ENCODE measurements at places on chromosomes 1 and 21.
A peak's percentile ranks its signal among the peaks of the same experiment; 100 is the strongest.

GRCh38 chr1:33367485-33368405, 46.8 kb upstream of the A3GALT2 start:
- DNase-seq: peak; percentile 88

- no peak for DNase-seq
Measured at GRCh38 chr1:241308011-241308410, 49.0 kb downstream of the RGS7 start.

GRCh38 chr21:32330784-32331311, 32.2 kb downstream of the MRAP start:
- no peak for DNase-seq

- no peak for DNase-seq
Measured at GRCh38 chr21:19122356-19122755, 718.8 kb upstream of the TMPRSS15 start.
